GM12865 (cell line): ENCODE measurements at places on chromosomes 7 and 10.

DNA sequence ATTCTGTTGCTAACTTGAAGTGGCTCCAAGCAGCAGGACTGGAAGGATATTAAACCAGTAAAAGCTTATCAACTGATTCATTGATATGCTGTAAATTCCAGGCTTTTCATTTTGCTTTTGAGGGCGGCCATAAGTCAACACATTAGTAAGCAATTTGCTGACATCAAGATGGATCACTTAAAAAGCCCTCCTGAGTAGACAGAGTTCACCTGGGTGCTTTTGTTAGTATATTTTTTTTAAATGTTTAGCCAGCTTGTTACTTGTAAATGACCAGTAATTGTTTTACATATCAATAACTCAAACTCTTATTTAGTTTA lies 26.5 kb downstream of the RNF32 start:
- no peak for DNase-seq

DNA sequence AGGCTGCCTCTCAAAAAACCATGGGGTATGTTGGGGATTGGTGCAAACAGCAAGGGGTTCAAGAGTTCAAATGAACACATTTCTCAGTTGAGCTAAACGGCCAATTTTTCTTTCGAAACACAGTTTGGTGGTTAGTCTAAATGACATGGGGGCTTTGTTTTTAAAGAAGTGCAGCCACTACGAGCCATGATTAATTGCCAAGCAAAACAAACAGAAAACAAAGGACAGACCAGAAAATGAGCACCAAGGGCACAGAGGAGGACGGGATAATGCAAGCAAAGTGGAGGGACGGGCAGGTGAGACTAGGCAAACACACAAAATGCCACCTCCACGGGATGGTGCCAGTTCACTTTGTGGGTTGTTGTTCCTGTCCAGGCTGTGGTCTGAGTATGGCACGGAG lies 64.5 kb upstream of the PDLIM1 start:
- DNase-seq = no peak

DNA sequence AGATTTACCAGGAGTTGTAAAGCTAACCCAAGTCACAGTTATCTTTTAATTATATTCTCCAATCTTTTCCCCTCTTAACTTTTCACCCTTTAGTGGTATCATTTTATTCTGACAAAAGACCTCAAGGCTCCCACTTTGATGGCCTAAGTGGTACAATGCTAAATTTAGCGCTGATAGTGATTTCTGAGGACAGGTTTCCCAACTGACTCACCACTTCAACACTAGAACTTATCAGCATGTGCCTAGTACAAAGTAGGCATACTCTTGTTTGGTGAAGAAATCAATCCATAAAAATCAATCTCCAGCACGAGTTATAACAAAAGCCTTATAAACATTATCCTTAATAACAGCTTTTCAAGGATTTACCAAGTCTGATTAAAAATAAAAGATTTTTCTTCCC lies 7.5 kb downstream of the SNX13 start:
- DNase-seq = no peak

DNA sequence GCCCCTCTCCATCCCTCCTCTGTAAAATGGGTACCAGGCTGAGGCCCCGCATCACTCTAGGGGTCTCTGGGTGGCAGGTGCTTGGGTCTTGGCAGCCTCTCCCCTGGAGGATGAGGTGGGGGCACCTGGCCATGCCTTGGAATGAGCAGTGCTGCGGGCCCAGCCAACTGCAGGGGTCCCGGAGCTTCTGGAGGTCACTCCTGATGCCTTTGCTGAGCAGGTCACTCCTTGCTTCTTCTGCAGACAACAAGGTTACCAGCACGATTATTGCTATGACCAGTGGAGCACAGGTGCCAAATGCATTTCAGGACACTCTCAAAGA lies 22.4 kb upstream of the ZNF488 start:
- no peak for DNase-seq

DNA sequence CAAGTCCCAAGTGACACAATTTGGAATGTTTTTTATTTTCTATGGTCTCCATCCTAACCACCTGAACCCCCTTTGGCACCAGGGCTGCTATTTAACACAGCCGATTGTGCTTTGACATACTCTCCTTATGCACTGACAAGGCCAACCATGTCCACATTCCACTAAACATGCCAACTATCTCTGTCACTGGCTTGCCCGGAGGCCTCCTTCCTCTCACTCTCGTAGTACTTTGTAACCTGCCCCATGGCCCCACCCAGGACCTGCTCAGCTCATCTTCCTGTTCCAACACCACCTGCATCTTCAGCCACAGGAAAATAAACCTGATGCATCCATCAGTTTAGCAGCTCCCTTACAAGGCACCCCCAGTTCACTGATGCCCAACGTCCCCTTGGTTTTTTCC lies 63.1 kb downstream of the GPAM start:
- no peak for DNase-seq
